Fibroblast of upper back skin (primary cell): ENCODE measurements at places on chromosomes 4 and X.

DNA sequence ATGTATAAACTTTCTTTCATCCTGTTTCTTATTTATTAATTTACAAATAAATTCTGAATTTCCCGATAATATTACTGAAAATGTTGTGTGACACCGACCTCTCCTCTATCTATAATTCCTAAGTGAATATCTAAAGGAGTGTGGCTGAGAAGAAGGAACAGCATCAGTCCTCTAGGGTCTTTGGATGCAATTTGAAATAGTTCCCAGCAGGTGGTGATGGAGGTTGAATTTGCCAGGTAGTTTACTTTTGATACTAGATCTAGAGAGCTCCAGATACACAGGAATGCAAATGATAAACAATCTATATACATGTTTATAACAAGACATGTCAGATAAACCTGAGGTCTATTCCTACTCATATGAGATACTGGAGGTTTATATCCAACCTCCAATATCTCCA is 305.4 kb downstream of the PCDH18 start:
- peak; percentile 38 for DNase-seq

DNA sequence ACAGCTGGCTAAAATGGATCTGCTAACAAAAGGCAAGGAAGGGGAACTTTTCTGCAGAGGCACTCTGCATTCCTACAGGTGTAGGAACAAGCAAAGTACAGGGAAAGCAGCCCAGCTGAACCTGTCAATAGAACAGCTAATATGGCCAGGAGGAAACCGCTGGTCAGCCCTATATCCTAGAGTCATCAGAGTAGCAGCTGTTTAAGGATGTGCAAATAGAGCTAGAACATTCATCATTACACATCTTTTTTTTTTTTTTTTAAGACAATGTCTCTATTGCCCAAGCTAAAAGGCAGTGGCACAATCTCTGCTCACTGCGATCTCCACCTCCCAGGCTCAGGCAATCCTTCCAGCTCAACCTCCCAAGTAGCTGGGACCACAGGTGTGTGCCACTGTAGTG is 163.0 kb downstream of the BTC start:
- DNase-seq: no peak

DNA sequence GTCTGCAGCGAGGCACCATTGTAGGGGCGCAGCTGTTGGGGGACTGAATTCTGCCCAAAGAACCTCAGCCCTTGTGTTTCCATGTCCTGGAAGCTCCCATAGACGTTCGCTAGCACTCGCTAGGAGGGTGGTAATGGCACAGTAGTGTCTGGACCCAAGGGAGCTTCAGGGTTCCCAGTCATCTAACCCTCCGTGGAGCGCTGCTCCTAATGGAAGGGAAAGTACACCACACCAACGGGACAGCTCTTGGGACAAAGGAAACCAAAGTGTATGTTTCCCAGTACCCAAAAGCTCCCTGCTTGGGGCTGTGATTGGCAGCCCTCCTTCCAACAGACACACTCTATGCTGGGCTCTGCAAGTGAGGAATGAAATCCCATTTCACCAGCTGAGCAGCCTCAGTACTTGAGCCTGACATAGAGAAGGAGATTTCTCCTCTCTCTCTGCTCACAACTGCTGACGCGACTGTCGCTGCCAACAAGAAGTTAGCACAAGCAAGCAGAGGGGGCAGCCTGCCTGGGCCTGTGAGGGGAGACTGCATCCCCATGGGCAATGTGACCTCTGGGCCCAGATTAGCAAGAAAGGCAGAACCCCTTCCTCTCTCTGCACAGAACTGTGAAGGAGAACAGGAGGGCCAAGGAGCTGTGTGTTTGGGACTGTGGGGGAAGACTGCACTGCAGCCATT is 67.6 kb upstream of the SMARCAD1 start:
- no peak for DNase-seq

DNA sequence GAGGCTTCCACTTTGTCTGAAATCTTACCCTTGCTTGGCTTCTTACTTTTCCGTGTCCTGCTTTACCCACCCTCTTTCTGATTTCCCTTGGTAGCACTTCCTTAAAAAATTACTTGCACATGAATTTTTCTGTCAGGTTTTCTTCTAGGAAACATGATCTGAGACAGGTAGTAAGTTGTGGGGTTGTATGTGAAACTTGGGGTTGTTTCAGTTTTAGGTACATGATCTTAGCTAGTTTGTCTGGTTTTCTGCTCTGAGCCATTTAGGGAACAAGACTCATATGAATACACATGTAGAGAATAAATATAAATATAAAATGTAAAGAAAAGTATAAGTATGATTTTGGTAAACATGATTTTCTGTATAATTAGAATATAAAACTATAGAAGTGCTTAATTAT is 17.4 kb upstream of the ARMCX2 start:
- no peak for DNase-seq

DNA sequence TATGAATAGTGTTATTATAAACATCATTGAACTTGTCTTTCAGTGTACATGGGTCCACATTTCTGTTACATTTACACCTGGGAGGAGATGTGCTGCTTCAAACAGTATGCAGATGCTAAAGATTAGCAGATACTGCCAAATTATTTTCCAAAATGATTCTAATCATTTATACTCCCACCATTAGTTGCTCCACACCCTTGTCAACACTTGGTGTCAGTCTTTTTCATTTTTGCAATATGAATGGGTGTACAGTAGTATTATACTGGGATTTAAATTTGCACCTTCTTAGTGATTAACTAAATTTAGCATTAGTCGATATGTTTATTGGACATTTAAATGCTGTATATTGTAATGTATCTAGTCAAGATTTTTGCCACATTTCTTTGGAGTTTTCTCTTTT is 131.6 kb upstream of the GRID2 start:
- DNase-seq: peak; percentile 2

DNA sequence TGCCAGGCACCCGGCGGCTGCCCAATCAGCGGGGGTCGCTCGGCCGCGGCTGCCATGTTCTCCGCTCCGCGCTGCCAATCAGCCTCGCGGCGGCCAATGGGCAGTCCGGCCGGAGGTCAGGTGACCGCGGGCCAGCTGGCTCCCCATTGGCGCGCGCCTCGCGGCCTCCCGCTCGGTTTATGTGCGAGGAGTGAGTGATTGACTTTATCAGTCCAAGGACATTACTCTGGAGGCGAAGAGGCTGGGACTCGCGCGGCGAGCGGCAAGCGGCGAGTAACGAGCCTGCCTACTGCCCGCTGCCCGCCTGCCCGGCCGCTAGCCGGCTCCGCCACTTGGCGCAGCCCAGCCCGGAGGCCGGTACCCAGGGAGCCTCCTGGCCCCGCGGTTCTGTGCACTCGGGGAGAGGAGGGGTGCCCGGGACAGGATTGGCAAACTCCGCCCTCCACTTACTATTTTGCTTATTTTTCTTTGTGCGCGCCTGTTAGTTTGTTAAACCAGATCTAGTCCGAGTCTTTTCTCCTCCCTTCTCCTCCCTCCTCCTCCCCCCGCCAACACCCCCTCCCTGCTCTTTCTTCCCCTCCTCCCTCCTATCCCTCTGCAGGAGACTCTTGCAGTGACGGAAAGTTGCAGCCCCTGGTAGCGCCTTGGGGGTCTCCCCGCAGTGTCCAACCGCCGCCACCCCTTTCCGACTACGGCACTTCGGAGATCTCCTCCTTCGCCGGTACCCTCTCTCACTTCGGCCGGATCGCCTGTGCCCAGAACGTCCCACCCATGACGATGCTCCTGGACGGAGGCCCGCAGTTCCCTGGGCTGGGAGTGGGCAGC is at the start of gene ZIC3:
Gene ZIC3, plus strand, starts transcription at position 207 of the 825 bp plus-strand sequence. Its CDS starts 565 bp downstream, at position 772.
- peak; percentile 28 for DNase-seq

DNA sequence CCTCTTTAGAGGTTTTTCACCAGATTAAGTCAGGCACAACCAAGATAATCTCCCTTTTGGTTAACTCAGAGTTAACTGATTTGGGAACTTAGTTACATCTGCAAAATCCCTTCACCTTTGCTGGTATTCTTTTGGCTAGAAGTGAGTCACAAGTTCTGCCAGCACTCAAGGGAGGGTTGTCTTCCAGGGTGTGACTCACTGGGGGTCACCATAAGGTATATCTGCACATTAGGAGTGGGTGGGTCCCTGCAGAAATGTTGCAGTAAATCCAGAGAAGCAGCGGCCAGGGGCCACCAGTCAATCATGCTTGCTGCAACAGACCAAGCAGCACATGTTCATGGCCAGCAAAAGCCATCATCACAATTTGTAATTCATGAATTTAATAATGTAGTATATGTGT is 59.8 kb upstream of the MAML3 start:
- DNase-seq: peak; percentile 38

DNA sequence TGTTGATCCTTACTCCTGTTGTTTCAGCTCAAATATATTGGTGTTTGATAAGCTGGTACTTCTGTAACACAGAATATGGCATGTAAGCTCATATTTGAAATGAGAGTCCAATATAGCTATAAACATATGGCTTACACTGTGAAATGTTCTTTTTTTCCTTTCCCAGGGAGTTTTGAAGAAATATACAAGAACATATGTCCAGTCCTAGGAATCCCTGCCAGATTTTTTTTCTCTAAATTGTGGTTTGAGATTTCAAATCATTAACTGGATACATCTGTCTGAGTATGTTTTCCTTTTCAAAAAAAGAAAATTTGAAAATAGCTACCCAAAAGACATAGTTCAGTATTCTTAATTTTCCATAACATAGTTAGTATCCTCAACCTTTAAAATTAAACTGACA is 60.2 kb downstream of the HMGB2 start:
- peak; percentile 61 for DNase-seq

GRCh38 chr4:15636818-15637217 is 18.3 kb downstream of the FBXL5 start:
- DNase-seq: no peak

DNA sequence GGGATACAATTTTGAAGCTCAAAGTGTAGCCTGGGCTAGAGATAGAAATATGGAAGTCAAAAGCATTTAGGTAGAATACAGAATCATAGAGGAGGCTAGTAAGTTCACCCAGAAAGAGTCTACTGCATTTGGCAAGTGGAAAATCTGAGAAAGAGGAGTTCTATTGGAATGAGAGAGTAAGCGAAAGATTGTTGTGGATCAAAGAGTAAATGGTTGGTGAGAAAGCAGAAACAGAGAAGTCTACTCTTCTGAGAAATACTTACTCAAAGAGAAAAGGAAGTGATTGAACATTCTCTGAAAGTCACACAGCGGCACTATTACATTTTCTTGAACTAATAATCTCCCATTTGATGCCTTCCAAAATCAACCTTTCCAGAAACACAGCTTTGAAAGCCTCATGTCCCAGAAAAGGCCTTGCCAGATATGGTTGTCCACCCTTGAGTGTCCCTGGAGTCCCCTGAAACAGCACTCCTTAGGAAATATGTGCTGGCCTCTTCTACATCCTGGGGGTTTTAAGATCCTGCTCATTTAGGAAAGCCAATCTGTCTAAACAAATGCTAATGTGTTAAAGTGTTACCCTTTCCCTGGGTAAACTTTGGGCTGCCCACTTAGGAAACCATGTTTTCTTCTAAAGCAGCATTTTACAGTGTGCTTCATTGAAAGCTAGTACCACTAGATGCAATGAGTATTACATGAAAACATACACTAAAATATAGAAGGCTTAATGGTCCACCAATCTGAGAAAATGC is 132.6 kb downstream of the INPP4B start:
- no peak for DNase-seq

GRCh38 chr4:145954924-145955339 is 16.3 kb upstream of the ZNF827 start:
- DNase-seq: peak; percentile 89

DNA sequence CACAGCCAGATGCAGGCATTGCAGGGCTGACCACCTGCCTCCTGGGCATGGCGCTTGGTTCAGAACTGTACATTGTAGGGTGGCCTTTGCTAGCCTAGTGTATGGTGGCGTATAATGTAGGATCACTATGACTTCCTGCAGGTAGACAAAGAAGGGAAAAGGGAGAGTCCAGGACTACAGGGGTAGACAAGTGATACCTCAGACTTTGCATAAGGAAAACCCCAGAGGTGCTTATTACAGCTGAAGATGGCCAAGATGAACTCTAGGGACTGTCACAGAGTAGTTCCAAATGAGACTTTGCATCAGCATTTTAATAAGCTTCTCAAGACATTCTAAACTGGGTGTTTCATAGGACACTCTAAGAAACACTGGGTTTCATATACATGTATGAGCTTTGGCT is 116.4 kb upstream of the PUDP start:
- no peak for DNase-seq

DNA sequence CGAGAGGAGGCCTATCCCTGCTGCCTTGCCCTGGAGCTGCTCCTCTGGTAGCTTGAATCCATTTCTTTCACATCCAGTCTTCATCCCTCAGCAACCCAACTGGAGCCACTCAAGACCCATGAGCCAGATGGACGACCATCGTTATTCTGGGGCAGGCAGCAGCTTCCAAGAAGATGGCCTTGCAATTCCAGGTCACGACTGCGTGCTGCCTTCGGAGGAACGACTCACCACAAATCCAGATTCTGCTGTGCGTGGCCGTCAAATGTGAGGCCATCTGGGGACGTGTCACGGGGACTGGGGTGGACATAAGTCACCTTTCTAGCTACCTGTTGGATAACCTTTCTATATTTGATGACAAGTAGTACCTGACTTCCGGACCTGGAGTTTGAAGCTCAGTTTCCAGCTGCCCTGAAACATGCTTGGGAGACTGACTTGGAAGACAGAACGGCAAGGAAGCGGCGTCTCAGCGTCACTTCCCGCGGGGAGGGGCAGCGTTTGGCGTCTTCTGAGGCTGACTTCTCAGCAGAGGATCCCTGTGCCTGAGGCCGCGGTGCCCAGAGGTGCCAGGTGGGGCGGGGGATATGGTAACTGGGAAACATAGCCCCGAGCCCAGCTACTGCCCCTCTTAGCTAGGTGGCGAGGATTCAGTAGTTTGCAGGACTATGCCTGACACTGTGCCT is 11.7 kb upstream of the TMEM271 start:
- DNase-seq: no peak

DNA sequence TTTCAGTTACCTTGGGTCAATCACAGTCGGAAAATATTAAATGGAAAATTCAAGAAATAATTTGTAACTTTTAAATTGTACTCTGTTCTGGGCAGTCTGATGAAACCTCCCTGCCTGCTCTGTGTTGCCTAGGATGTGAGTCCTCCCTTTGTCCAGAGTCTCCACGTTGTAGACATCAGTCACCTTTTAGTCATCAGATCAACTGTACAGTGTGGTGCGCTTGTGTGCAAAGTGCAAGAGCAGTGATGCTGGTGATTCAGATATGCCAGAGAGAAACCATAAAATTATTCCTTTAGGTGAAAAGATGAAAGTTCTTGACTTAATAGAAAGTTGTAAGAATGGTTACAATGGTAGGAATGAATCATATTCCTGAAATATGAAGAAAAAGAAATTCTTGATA is 1.4 kb downstream of the SPATA4 start:
- peak; percentile 84 for DNase-seq

GRCh38 chr4:174828845-174829701 is at the start of gene GLRA3:
TSS of gene GLRA3 (minus strand) at chr4:174829247. CDS start at chr4:174828811, 436 bp downstream.
- peak; percentile 33 for DNase-seq

GRCh38 chrX:149916745-149917392 is 12.5 kb upstream of the HSFX4 start:
- no peak for DNase-seq

- no peak for DNase-seq
Observed at GRCh38 chr4:153488006-153488891, 22.1 kb downstream of the TMEM131L start.

- DNase-seq: no peak
Observed at GRCh38 chr4:165009493-165010227, 22.1 kb upstream of the TRIM60 start.
